ENCODE measurements at places on chromosomes 2 and 18.

GRCh38 chr2:25165992-25166875 lies 2.1 kb downstream of the POMC start:
- DNase-seq, result no peak

DNA sequence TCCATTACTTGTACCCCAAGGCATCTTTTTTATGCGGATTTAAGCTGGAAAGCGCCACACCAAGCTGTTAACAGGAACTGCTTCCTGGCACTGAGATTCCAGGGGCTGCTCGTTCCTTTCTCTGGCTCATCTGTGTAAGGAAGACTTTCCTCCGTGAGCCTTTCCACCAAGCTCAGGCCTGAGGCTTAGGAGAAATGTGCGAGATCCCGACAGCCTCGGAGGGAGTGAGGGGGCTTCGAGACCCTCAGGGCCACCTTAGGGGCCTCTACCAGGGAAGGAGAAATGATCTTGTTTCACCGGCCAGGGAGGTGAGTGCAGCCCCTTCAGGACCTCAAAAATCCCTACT lies 17.1 kb downstream of the B3GNT7 start:
- no peak for DNase-seq

DNA sequence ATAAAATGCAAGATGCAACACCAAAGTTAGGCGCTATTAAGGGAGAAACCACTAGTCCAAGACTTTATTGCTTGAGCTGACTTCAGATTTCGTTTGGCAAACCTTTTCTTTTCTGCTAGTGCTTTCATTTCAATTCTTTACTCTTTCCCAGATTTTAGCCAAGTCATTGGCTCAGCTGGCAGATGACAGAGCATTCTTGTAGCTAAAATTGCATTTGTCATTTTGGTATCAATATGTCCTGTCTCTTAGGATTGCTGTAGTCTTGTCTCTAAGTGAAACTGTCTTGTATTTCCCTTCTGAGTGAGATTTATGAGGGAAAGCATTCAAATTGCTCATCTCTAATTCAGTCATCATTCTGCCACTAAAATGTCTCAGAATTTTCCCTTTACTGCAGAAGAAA lies 335.1 kb downstream of the METTL4 start:
- DNase-seq, result no peak

- DNase-seq, result no peak
Observed at GRCh38 chr2:236501026-236501425, 68.6 kb upstream of the ACKR3 start.

GRCh38 chr18:51559198-51559901 lies 361.9 kb upstream of the MEX3C start:
- no peak for DNase-seq

GRCh38 chr2:128738446-128739110 lies 419.9 kb upstream of the HS6ST1 start:
- no peak for DNase-seq

DNA sequence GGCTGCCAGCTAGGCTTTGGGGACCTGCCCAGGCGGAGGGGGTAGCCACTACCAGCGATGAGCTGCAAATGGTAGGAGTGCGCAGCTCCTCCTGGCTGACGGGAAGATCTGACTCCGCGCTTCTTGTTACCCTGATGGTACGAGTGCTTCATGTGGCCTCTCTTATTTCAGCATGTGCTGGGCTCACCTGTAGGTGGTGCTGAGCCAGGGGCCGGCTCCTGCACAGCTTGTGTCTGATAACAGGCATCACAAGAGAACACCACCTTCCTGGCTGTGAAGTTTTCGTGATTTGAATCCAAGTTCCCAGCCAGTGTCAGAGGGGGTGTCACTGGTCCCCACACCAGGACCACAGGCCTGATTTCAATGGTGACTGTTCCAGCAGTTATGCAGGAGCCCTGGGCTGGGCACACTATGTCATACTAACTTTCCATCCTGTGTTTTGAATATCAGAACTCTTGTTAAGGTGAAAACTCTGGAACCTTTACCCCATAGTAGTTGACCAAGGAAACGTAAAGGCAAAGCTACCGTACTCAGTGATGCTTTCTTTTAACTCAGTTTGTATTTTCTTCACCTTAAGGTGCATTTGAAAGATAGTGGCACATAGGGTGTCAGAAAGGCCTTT lies 28.0 kb downstream of the APCDD1 start:
- DNase-seq, result no peak

DNA sequence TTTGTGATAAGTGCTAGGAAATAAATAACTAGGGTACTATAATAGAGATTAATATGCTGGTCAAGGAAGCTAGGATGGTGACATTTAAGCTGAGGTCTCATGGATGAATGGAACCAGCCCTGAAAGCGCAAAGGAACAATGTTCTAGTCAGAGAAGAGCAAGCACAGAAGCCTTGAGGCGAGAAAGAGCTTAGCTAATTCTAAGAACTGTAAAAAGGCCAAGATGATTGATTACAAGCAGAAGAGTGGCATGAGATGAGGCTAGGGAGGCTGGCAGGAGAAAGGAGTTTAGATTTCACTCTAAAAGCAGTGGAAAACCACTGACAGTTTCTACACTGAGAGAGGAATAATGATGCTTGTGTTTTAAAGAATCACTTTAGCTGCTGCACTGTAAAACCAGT lies 3.4 kb upstream of the YIPF4 start:
- DNase-seq, result no peak

DNA sequence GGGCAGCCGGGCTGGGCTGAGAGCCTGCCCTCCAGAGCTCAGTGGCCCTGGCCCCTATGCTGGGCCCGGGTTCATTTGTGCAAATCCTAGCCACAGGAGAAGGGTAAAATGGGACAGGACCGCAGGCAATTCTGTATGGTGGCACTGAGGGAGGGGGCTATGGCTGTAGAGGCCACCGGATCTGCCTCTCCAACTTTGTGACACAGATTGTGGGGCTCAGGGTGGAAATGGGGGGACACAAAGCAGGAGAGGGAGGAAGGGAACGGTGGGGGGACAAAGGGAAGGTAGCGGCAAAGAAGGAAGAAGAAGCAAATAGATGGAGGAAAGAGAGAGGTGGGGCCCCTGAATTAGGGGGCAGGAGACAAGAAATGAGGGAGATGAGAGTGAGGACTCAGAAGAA lies 201.1 kb downstream of the SMAD2 start:
- DNase-seq, result no peak

DNA sequence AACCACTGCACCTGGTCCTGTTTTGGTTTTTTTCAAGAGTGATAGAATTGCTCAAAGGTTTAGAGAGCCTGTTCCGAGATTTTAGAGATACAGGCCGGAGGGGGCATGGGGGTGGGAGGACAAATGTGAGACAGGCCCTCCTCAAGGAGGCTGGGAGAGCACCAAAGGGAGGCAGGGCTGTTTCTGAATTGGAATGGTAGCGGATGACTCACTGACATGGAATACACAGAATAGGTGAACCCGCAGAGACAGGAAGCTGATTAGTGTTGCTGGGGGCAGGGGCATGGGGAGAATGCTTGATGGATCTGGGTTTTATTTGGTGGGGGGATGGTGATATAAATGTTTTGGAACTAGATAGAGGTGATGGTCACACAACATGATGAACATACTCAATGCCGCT lies 111.0 kb upstream of the MGAT5 start:
- DNase-seq, result no peak

GRCh38 chr2:239804161-239805042 lies 220.7 kb downstream of the NDUFA10 start:
- no peak for DNase-seq

GRCh38 chr2:230643576-230644291 lies 68.9 kb upstream of the CAB39 start:
- no peak for DNase-seq

DNA sequence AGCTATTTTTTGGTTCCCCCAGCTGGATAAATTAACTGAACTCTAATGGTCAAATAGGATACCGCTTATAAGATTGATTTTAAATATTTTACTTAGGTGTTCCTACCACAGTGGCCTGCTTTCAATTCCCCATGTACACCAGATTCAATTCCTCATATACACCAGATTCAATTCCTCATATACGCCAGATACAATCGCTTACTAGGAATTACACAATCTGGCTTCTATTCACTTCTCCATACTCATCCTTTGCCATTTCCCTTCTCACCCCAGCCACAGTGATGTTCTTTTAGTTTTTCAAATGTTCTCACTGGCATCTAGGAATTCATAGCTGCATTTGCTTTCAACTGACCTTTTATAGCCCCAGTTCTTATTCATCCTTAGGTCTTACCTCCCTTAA lies 66.5 kb downstream of the SLC40A1 start:
- DNase-seq, result no peak

DNA sequence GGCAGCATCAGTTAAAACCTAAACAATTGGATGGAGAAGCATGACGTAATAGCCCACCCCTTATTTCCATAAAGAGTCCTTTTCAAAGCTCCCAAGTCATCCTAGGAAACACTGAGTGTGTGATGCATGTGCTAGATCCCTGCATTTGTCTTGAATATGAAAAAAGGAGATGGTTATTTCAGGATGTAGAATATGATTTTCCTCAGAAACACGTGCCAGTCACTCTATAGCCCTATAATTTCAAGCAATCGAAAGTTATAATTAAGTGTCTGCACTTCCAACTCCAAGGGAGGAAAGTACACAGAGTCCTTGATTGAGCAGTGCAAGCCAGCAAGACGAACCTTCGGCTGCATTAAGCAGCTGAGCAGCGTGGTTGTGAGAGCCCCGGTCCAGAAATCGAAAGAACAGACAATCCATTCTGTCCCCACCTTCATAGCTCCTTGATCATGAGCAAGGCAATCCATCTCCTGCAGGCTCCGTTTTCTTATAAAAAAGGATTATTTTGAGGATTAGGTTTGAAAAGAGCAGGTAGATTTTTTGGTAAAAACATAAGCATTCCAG lies 287.7 kb downstream of the FBXO15 start:
- DNase-seq, result no peak

DNA sequence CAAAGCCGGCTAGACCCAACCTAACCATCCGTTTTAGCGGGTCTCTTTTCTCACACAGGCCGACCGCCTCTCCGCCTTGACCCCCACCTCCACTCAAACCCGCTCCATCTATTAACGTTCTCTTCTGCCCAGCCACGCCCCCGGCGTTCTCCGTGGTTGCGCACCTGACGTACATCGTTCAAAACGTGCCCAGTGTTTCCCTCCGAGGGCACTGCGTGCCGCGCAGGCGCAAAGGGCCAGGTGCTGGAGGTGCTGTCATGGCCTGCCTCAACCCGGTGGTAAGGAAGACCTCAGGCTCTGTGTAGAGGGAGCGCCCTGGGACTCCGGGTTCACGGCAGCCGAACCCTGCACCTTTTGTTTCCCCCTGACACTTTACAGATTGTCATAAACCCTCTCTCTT lies at the start of gene GTF2A1L:
Gene GTF2A1L (plus strand): TSS at position 239 of the 400 bp plus-strand sequence. CDS start 19 bp downstream, at position 258.
- no peak for DNase-seq

- no peak for DNase-seq
Observed at GRCh38 chr2:160445673-160446072, 47.9 kb downstream of the RBMS1 start.

DNA sequence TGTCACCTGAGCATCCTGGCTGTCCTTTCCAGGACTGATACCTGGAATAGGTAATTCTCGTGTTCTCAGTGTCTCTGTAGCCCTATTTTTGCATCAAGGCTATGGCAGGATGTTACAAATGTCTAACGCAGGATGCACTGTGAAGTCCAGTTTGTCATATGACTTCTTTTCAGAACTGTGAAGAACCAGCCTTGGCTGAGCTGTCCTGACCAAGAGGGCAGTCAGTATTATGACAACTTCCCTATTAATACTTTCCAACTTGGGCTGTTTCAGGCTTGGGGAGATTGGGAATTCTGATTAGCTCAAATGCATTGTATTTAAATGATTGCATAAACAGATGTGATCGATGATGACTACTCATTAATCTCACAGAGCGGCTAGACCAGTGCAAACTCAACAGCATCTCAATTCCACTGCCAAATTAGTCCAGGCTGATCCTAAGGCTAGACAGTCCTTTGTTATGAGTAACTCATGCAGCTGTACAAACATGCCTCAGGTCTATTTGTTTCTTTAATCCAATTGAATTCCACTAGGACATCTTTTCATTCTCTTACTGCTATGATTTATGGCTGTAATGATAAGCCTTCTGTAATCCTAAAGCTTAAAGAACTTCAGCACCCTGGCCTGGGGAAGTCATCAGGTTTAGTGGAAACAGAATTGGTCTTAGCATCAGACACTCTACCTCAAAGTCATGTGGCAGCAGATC lies 331.6 kb downstream of the KCNS3 start:
- no peak for DNase-seq

- DNase-seq, result no peak
Observed at GRCh38 chr2:23401427-23402204, 16.6 kb downstream of the KLHL29 start.

DNA sequence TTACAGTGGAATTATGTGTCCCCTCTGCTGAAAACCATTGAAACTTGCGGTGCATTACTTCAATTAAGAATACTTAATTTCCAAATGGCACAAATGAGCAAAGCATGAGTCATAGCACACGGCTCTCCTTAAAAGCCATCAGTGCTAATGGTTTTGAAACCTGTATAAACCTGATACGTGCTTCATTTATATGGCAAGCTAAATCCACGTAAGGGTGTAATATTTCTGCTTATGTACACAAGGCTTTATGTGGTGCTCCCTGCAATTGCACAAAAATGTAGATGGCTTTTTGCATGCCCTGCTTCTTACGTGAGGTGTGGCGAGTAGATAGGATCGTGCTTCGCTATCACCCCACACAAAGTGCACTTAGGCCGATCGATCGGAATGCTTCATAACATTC lies 840.9 kb downstream of the GALR1 start:
- no peak for DNase-seq

- DNase-seq, result no peak
Observed at GRCh38 chr2:102544182-102544581, 71.2 kb downstream of the SLC9A4 start.

DNA sequence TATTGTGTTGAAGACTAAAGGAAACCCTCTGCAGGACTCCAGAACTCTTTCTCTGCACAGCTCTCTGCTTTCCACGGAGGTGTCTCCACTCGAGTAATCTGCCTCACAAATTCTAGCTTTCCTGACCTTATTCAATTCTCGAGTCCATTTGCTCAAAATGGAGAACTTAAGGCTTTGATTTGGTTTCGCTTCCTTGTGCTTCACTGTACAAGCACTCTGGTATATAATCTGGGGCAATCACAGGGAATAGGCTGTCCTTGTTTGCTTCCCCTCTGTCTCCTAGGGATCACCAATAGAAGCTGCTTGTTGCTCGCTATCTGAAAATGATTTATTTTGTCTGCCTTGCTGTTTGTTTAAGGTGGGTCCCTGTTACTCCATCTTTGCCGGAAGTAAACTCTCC lies 129.1 kb upstream of the DOCK10 start:
- no peak for DNase-seq

GRCh38 chr2:237551071-237551574 lies 15.3 kb upstream of the PRLH start:
- no peak for DNase-seq
